ENCODE measurements at places on chromosomes 3 and 15. TPM values are rescaled to one million over a fixed set of nuclear protein-coding genes. Genes with fewer than 3 reads are reported as not detected.
A peak's percentile ranks its signal among the peaks of the same experiment; 100 is the strongest.

DNA sequence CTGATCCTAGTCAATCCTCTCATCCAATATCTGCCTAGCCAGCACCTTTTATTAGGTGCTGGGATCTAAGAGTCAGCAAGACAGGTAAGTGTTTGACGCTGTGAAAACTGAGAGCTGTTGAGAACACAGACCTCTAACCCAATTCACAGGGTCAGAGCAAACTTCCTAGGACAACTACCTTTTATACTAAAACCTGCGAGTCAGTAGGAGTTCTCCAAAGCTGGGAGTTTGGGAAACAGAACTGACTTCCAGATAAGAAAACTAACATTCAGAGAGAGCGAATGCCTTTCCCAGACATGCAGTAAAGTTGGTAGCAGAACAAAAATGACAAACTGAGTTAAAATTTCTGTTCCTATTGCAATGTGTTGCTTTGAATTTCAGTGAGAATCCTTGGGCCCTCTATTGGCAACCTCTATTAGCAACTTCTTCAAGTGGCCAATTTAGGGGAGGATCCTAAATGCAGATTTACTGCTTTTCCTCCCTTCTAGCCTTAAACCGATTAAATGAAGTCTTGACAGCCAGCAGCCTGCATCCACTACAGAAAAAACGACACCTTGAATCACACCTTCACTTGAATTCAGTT is 11.3 kb downstream of the NR2E3 start:
- no peaks in the 10 kb centered on the region for H3K36me3 ChIP-seq
- no peak for DNase-seq
- no peaks in the 10 kb centered on the region for H3K27me3 ChIP-seq

GRCh38 chr3:31981206-31982181 is at the start of the genes OSBPL10 and ZNF860:
OSBPL10 (minus strand) TSS chr3:31981262; CDS start chr3:31981179, 83 bp downstream.
ZNF860 (plus strand) TSS chr3:31981750; CDS start chr3:31989080, 7,330 bp downstream.
- no peaks in the 10 kb centered on the region for H3K36me3 ChIP-seq
- peak; percentile 96 for DNase-seq
- H3K27me3 ChIP-seq: no peaks in the 10 kb centered on the region
- H3K4me3 ChIP-seq: peak within 1 kb of the TSS; percentile 82
- no peaks in the 10 kb centered on the region for H3K4me1 ChIP-seq

DNA sequence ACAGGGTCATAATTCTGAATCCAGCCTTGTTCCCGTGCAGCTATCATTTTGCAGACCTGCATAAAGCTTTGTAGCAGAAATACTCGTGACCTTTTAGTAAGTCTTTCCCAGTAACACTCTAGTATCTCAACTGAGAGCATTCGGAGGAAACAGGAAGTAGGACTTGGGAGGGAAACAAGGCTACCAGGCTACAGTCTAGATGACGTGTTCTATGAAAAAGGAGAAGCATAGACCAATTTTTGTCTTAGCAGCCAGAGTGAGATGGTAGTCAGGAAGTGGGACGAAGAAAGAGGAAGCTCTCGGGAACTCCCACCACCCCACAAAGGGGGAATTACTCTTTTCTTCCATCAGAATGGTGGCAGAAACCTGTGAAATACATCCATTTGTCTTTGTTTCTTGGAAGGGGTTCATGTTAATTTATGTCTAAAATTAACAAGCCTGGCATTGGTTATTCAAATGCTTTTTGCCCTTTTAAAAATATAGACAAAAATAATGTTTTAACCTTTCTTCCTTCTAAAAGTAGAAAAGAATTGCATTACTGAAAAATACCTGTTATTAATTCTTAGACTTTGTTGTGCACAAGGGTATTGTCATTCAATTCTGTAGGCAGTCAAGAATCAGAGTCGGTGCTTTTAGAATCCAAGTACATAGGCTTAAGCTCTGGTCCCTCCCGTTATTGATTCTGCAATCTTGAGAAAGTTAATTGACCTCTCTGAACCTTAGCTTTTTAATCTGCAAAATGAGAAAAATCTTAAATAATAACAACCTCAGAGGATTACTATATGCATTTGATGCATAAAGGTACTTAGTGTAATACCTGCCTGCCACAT is 1.6 kb upstream of the SUCNR1 start:
- no peaks in the 10 kb centered on the region for H3K36me3 ChIP-seq
- DNase-seq: no peak
- peak overlapping the region; percentile 54 for H3K27ac ChIP-seq

- H3K27me3 ChIP-seq: no peaks in the 10 kb centered on the region
- H3K36me3 ChIP-seq: no peaks in the 10 kb centered on the region
- DNase-seq: no peak
These were observed 22.3 kb upstream of the MORF4L1 start for GRCh38 chr15:78850352-78850751.

- no peaks in the 10 kb centered on the region for H3K36me3 ChIP-seq
- no peaks in the 10 kb centered on the region for H3K4me1 ChIP-seq
- no peak for DNase-seq
- H3K4me3 ChIP-seq: no peak overlapping the region
These were observed 2.3 kb downstream of the SLC25A36 start for GRCh38 chr3:140943781-140944552.

Gene KBTBD13
- total RNA-seq: 1.3 TPM

Gene SNUPN
- total RNA-seq: 30.0 TPM

Gene STAC
- total RNA-seq: 3.3 TPM

Gene CHST2
- 3.3 TPM for total RNA-seq

Measured in uterus (tissue), 4 donors.